Stimulated activated CD4-positive, alpha-beta T cell treated with anti-CD3 and anti-CD28 coated beads, Interleukin-12 subunit alpha, Interleukin-12 subunit beta, amount 100 ng/mL, for 48 hours (primary cell): ENCODE measurements at places on chromosomes 4 and X.
A peak's percentile ranks its signal among the peaks of the same experiment; 100 is the strongest.

GRCh38 chr4:26839534-26839951, 21.1 kb upstream of the STIM2 start:
- DNase-seq, result no peak

- no peak for DNase-seq
Measured at GRCh38 chr4:119498527-119498926, 130.1 kb downstream of the PDE5A start.

DNA sequence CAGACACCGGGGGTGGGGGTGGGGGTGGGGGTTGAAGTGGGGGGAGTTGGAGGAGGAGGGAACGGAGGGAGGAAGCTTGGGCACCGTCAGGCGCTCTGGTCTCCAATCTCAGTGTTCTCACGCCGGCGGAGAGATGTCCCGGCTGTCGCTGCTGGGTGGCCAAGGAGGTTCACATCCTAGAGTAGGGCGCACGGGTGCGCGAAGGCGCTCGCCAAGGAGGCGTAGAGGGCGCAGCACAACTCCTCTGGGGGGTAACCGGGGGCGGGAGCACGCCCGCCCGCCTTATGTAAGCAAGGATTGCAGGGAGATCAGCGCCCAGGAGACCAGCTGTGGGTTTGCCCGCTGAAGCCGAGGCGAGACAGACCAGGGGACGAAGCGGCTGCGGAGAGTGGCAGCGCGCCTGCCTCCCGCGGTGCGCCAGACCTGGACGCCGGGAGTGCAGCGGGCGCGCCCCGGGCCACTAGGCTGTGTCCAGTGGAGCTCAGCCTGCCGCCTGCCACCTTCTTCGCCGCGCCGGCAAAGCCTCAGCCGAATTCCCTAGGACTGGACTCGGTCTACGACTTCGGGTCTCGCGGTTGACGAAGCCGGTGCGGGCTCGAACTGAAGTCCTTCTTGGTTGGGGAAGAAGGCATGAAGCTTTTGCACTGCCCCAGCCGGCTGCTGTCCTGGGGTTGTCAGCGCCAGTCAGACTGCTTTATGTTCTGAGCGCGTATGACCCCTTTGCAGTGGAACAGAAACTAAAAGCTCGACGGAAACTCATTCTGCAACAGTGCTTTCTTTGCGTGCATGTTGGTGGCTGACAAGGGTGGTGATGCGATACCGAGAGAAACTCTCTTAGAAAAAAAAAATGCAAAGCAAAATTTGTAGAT, 707 bp upstream of the UNC5C start:
- DNase-seq, result no peak

DNA sequence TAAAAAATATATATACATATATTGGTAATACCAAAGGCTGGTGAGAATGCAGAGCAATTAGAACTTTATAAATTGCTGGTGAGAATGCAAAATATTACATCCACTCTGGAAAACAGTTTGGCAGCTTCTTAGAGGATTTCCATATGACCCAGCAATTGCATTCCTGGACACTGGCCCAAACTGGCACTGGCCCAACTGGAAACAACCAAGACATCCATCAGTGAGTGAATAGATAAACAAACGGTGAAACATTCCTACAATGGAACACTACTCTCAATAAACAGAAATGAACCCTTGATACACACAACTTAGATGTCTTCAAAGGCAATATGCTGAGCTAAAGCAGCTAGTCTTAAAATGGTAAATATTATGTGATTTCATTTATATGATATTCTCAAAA, 524.2 kb downstream of the IQCM start:
- DNase-seq, result no peak

DNA sequence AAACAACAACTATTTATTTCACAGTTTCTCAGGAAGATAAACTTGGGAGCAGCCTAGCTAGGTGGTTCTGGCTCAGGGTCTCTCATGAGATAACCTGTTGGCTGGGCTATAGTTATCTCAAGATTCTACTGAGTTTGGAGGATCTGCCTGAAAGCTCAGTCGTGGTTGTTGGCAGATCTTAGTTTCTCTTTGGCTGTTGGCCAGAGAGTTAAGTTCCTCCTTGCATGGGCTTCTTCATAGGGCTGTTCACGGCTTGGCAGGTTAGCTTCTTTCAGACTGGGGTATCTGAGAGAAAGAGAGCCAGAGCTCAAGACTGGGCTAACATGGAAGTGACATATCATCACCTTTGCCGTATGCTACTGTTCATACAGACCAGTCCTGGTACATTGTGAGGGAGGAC, 28.7 kb downstream of the SEC24B start:
- DNase-seq, result no peak

GRCh38 chrX:40303256-40304077, 205.7 kb upstream of the BCOR start:
- no peak for DNase-seq

GRCh38 chr4:152785639-152786615, 6.2 kb downstream of the ARFIP1 start:
- DNase-seq, result no peak

DNA sequence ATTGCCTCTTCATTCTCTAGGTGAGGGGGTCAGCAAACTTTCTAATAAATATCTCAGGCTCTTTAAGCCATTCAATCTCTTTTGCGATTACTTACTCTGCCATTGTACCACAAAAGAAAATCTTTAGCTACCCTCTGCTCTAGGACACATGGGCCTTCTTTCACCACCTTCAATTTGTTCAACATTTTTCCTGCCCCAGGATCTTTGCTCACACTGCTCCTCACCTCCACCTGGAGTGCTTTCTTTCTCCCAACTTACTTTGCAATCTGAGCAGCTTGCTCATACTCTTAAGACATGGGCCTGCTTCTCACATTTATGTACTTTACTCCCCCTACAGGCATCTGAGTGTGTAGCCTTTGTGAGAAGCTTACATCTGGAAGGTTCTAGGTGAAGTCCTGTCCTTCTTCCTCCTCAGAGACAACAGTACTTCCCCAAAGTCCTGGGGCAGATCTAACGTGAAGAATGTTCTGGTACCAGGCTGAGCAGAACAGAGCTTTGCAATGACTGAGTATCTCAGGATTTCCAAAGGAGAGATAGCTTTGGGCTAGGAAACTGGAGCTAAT, 55.0 kb upstream of the PRDM5 start:
- DNase-seq, result no peak

DNA sequence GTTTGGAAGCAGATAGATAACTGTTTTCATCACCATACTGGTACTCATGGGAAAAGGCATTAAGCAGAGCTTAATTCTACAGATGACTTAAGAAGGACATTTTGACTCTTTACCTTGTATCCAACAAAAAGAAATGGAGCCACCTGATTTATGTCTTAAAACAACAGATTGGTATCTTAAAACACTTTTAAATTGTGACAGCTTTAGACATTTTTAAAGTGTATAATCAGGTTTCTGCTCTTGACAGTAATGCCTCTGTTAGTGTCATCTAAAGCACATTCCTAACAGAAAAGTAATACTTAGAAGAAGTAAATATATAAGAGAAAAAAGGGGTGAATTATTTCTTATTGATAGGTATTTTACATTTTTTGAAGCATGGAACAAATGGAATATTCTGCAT, 55.9 kb downstream of the SPATA4 start:
- DNase-seq, result no peak

DNA sequence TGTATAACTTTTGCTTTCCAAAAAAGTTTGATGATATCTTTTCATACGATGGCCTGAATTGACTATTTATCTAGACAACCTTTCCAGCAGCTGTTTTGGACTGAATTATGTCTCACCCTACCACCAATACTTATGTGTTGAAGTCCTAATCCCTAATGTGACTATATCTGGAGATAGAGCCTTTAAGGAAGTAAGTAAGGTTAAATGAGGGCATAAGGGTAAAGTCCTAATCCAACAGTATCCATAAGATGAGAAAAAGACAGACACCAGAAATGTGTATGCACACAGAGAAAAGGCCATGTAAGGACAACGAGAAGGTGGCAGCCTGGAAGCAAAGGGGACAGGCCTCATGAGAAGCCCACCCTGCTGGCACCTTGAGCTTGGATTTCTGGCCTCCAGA, 86.6 kb upstream of the PPARGC1A start:
- no peak for DNase-seq

DNA sequence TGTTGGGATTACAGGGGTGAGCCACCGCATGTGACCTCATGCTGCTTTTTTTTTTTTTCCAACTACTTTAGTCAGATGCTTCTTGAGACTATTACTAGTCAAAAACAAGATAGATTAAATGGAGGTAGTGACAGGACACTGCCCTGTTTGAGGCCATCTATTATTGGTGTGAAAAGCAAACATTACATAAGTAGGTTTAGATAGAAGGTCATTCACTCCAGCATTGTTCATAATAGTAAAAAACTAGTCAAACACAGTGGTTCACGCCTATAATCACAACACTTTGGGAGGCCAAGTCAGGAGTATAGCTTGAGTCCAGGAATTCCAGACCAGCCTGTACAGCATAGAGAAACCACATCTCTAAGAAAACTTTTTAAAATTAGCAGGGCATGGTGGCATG, 16.3 kb downstream of the XIAP start:
- DNase-seq, result no peak

GRCh38 chr4:4775493-4776004, 83.9 kb upstream of the MSX1 start:
- DNase-seq, result no peak

GRCh38 chr4:40909363-40909876, 159.7 kb downstream of the NSUN7 start:
- DNase-seq, result peak; percentile 50

GRCh38 chrX:19824603-19825002, 62.8 kb downstream of the SH3KBP1 start:
- DNase-seq, result no peak

DNA sequence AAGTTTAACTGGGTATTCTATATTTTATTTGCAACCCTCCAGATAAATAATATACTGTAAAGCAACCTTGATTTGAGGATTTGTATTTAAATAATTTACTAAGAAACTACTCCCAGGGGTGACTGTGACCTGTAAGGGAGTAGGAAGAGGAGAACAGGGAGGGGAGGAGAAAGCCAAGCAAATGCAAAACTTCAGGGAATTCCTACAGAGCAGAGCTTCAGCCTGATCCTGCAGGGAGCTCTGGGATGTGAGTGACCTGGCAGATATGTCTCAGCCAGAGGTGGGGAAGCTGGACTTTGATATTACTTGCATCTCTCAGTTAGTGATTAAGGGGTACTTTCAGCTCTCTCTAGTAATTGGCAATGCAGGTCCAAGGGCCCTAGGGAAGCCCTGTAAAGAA, 302.0 kb downstream of the FRMPD4 start:
- no peak for DNase-seq

GRCh38 chrX:123878252-123878721, 18.4 kb downstream of the XIAP start:
- no peak for DNase-seq

- DNase-seq, result no peak
Measured at GRCh38 chrX:94058728-94059382, 384.8 kb downstream of the FAM133A start.

DNA sequence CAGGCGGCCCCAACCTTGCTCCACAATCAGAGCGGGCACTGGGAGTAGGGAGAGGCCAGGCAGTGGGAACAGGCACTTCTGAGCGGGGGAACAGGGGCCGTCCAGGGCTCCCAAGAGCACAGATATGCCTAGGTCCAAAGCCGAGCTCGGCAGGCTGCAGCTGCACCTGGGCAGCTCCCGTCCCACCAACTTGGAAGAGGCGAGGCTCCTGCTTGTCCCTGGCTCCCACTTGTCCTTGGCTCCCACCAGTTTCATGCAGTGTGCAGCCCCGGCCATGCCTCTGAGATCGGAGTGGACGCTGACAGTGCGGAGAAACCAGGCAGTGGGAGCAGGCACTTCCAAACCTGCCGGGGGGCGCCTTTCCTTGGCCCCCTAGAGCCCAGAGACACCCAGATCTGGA, 84.0 kb upstream of the XAGE2 start:
- no peak for DNase-seq

GRCh38 chr4:179989975-179990374, 2253.2 kb upstream of the TENM3 start:
- DNase-seq, result no peak

DNA sequence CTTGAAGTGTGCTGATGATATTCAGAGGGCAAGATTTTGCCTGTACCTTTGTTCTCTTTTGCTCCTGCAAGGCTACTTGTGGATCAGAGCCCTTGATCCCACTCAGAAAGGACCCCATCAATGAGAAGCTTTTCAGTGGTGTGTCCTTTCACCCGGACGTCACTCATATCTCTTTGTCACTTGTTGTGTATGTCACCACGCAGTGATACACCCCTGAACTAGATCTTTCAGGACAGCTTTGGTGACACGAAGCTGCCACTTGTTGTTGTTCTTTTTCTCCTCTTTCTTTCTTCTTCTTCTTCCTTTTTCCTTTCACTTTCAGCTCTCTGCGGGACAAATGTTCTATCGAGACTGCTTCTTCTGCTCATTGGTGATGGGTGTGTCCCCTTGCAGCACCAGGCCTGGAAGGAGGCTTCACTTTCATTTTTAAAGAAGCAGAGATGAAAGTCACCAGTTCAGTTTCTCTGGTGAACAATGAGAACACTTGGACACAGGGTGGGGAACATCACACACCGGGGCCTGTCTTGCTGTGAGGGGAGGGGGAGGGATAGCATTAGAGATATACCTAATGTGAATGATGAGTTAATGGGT, 83.6 kb downstream of the NBDY start:
- no peak for DNase-seq

GRCh38 chr4:168496834-168497233, at the start of gene PALLD:
PALLD (plus strand) TSS chr4:168497052.
- no peak for DNase-seq

GRCh38 chr4:104063341-104063740, 343.6 kb upstream of the TACR3 start:
- DNase-seq, result no peak

- DNase-seq, result no peak
Measured at GRCh38 chr4:183287677-183288076, 32.4 kb downstream of the CLDN22 start.

DNA sequence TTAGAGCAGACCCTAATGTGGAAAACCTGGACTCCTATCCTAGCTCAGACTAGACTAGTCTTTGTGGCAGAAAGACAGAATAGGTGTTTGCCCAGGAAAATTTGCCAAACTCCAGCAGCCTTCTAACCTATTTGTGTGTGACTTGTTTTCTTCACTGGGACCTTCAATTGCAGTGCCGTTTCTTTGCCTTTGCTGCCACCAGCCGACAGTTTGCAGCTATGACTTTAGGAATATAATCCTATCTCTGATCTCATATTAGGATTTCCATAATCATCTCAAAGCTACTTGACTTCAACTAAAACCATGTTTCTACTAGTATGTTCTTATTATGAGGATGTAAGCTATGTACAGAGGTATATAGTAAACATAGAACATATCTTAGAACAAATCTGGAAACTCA, 60.2 kb upstream of the PGAM4 start:
- no peak for DNase-seq

DNA sequence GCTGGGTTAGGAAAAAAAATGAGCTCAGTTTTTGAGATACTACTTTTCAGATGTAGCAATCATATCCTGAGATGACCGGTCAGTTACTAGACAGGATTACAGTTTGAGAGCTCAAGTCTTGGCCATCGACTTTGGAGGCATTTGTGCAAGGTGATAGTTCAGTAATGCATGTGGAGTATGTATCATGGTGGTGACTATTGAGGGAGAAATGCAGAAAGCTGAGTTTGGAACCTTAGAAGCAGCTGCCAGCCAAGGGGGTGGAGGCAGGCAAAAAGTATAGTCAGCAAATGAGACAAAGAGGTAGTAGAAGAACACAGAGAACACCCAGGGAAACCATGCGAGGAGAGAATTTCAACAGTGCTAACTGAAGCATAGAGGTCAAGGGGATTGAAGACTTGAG, 48.7 kb upstream of the SLC4A4 start:
- DNase-seq, result no peak
